Astrocyte of the cerebellum (primary cell): ENCODE measurements at places on chromosomes 12 and 14.
A peak's percentile ranks its signal among the peaks of the same experiment; 100 is the strongest.

DNA sequence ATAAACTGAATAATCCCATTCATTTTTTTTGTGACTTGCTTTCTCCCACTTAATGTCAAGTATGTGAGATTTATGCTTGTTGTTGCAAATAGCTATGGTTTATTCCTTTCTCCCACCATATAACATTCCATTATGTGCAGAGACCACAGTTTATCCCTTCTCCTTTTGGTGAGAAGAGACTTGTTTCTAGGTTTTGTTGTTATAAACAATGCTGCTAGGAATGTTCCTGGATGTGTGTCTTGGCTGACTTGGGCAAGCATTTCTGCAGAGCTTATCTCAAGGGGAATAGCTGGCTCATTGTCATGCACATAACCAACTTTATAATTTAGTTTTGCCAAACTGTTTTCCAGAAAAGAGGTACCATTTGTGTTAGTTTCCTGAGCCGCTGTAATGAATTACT, 47.6 kb upstream of the PPP1CC start:
- DNase-seq: no peak

DNA sequence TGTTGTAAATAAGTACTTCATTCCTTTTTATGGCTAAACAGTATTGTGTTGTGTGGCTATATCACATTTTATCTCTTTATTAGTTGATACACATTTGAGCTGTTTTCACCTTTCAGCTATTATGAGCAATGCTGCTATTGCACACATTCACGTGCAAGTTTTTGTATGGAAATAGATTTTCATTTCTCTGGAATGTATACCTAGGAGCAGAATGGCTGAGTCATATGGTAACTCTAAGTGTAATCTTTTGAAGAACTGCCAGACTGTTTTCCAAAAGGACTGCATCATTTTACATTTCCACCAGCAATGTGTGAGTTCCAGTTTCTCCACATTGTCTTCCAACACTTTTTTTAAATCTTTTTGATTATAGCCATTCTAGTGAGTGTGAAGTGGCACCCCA, 134.0 kb downstream of the SRGAP1 start:
- DNase-seq: peak; percentile 31

DNA sequence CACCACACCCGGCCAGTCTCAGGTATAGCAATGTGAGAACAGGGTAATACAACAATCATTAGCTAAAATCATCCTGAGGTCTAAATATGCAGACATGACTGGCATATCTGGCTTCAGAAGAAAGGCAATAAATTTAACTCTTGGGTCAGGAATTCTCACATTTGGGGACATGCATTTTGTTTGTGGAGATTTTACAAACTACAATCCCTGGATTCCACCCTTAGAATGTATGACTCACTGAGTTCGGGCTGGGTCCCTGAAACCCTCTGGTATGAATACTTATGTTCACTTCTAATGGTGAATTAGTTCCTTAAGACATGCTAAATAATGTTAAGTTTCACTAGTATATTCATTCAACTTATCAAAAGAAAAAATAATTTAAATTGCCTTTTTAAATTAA, 98.9 kb upstream of the HMGA2 start:
- DNase-seq: no peak

GRCh38 chr14:94501588-94502516, 7.4 kb downstream of the SERPINA12 start:
- DNase-seq: no peak

DNA sequence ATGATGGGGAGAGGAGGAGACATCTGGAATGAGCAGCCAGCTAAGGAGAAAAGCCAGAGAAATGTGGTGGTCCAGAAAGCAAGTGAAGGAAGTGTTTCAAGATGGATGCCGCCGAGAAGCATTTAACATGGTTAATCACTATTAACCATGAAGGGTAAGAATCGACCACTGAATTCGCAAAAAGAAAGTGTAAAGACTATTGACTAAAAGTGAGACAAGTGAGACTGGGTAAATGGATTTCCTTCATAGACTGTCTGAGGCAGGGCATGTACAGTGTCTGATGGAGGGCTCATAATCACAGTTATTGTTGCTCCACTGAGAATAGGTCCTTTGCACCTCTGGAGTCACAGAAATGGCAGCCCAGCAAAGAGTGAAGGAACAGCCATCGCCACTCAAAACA, 25.3 kb upstream of the CLMN start:
- no peak for DNase-seq

- DNase-seq: no peak
These were observed 53.1 kb downstream of the TOGARAM1 start for GRCh38 chr14:45015133-45015532.

DNA sequence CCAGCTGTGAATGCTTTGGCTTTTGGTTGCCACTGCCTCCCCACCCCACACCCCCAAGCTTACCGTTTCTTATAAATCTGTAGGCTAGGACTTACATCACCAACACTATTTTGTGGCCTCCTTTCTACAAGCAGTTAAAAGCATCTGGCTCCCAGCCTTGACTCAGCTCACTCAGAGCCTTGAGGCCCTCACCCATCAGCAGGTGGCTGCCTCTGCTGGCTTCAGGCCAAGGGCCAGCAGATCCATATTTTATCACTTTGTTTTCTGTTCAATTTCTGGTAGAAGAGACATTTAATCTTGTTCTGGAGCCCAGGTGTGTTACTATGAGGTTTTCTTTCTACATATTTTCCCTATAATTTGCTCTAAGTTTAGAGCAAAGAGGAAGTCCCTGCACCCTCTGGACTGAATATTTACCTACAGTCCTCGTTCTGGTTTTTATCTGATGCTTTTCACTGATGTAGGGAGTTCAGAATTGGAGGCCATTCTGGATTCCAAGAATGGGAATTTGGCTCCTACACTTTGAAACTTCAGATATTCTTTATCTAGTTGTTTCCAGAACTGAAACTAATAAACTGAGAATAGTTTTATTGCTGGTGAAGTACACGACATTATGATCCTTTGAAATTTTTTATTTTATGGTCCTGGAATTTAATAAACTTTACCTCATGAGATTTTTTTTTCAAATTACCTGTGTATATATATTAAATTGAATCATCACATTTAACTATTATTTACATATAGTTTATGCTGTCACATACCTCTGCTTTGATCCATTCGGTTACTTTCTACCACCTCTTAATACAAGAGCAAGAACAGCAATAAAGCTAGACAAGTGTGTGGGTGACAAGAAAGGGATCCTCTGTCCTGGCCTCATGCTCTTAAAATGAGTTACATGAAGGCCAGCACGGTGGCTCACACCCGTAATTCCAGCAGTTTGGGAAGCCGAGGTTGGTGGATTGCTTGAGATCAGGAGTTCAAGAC, 22.2 kb downstream of the PLBD1 start:
- no peak for DNase-seq

GRCh38 chr14:99354166-99354875, 82.3 kb upstream of the BCL11B start:
- DNase-seq: no peak

DNA sequence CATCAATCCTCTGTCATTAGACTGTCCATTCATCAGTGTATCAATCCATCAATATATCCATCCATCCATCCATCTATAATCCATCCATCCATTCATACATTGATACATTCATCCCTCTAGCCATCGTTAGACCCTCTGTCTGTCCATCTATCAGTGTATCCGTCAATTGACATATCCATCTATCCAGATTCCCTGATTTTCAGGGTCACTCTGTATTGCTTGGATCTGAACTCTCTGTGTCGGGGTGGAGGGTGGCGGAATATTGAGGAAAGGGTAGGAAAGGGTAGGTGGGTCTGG, 17.1 kb downstream of the SDSL start:
- no peak for DNase-seq

- DNase-seq: peak; percentile 47
These were observed 234.9 kb upstream of the CAND1 start for GRCh38 chr12:67034110-67034879.

GRCh38 chr12:91413581-91414546, 231.2 kb upstream of the DCN start:
- DNase-seq: no peak

DNA sequence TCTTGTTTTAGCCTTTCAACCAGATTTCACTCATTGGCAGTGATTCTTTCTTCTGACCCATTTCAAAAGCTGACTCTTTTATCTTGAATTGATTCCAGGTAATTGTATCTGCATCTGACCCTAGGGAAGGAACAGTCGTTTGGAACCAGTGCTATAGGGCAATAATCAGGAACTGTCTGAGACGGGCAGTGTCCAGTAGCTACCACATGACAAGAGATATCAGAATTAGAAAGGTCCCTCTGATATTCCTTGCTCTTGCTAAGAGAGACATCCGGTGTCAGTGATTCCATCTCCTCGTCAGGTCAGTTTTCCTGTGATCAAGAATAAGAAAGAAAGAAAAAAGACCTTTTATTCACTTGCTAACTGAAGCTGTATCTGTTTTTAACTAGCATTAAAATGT, 47.8 kb upstream of the PDE3A start:
- no peak for DNase-seq

DNA sequence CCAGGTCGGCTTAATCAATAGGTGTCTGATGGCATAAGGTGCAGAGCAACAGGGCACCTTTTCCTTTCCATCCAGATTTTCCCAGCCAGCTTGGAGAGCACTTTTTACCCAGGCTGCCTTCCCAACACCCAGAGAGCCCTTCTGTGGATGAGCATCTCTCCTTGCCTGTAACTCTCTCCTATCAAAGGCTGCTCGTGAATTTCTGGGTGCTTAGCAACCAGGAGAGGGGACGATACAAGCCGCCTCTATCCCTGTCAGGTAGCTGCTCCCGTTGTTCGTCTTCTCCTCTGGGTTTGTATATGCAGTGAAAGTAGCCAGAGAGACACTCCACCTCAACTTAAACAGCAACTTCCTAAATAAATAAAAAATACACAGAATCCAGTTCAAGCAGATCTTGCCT, 124.2 kb downstream of the CACNA1C start:
- no peak for DNase-seq

DNA sequence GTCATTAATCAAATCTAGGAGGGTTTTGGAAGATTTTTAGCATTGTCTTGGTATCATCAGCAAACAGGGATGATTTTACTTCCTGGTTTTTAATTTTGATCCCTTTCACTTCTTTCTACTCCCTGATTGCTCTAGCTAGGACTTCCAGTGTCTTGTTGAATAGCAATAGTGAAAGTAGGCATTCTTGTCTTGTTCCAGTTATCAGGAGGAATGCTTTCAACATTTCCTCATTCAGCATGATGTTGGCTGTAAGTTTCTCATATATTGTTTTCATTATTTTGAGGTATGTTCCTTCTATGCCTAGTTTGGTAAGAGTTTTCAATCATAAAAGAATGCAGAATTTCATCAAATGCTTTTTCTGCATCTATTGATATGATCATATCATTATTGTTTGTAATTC, 244.2 kb upstream of the CLEC14A start:
- DNase-seq: no peak

- no peak for DNase-seq
These were observed 173.9 kb downstream of the CACNA1C start for GRCh38 chr12:2226641-2227040.

DNA sequence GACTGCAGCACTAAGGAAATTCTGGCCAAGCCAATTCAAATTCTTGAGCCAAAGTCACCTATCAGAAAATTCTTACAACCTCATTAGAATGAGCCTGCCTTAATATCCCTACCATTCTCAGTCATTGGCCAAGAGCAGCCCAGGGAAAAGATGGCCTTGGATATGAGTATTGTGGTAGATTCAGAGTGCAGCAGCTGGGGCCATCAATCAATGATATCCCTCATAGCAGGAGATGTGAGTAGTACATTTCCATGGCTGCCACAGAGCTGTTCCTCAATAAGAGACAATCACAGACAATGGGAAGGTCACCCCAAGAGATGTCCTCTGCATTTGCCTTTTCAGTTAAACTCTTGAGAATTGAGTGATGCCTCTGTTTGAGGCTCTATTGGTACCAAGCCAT, 161.6 kb downstream of the DYRK2 start:
- DNase-seq: no peak

DNA sequence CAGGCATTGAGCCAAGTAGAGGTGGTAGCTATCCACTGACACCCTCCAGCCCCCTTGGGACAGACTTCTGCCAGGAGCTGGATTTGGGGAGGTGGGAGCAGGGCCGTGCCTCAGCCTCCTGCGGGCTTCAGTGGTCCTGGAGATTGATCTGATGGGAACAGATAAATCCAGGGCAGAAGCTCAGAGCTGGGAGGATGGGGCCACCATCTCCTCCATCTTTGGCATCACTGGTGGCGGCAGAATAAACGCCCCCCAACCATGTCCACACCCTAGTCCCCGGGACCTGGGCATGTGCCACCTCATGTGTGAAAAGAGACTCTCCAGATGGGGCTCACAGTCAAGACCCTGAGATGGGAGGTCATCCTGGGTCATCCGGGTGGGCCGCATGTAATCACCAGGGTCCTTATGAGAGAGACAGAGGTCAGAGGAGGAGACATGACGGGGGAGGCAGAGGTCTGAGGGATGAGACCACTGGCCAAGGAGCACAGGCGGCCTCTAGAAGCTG, 209.6 kb upstream of the RTL1 start:
- no peak for DNase-seq

DNA sequence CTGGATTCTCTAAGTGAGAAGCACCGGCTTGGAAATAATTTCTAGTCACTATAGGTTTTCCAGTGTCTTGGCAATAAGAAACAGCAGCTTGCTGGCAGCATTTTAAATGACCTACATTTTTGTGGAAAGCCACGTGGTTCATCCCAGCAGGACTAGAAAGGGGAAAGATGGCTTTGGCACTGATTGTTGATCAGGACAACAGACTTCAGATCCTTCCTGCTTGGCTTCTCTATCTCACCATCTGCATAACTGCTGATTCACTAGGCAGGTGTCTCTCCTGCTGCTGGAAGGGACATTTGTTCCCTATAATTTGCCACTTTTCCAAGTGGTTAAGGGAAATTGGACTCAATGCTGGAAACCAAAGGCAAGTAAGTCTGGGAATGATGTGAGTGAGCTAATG, 131.0 kb downstream of the TTC8 start:
- DNase-seq: peak; percentile 51

DNA sequence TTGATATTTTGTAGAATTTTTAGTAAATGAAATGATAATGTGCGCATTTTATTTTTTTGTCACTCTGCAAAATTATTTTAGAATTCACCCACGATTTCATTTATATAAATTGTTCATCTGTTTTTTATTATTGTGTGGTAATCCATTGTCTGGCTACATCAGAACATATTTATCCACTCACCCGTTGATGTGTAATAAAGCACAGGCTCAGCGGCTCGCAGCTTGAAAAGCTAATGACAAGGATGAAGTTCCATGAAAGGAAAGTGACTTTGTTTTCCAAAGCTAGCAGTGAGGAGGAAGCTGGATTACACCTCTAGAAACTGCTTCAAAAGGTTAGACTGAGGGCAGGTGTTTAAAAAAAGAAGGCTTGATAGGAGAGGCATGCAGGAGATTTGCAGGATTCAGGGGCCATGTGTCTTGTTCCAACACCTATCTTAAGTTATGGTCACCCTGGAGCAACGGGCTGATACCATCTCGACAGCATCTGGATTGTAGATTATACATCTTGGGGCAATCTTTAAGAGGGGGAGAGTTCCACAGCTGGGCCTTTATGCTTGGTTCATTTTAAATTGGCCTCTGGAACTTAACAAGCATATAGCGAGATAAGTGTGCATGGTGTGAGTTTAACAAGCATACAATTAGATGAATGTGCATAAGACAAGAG, 194.1 kb downstream of the TMTC3 start:
- DNase-seq: no peak
